ENCODE measurements at places on chromosomes 6 and 20.

DNA sequence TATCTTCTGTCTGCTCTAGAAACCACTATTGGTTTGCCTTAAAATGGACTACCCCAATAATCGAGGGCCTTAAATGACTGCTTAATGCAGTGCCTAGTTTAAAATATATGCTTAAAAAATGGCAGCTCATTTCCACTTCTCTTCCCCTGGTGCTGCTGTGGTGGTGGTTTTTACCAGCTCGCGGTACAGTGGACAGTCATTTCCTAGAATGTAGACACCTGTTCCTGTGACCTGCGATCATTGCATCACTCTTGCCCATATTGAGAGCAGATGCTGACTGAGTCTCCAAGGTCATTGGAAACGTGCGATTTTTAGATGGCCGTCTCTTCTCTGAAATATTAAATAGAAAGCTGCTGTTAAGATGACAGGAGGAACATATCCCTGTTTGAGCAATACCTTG is 164.1 kb downstream of the UTRN start:
- no peak for DNase-seq

DNA sequence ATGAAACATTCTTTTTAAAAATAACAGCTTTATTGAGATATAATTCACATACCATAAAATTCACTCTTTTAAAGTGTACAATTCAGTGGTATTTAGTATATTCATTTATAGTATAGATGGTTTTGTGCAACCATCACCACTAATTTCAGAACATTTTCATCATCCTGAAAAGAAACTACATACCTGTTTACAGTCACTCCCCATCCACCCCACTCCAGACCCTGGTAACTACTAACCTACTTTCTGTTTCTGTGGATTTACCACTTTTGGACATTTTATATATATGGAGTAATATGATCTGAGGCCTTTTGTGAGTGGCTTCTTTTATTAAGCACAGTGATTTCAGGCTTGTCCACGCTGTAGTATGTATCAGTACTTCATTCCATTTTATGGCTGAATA is 2.5 kb upstream of the TMEM217 start:
- DNase-seq: no peak

GRCh38 chr6:56862415-56863175 is 92.3 kb upstream of the BEND6 start:
- DNase-seq: no peak

DNA sequence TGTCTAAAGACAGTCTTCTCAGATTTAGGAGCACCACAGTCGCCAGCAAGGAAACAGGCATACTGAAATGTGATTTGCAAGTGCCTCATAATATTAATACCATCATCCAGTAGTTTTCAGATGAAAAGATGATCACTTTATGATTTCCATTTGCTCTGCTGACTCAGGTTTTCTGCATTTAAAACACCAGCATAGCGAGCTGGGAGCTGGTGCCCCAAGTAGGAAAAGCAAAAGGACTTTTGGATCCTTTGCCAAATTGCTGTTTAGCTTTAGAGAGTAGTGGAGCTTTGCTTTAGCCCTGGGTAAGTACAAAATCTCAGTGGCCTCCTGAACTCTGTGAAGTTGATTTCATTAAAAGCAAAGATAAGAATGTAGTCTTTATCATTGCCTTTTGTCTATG is 78.5 kb downstream of the JAG1 start:
- DNase-seq: no peak

DNA sequence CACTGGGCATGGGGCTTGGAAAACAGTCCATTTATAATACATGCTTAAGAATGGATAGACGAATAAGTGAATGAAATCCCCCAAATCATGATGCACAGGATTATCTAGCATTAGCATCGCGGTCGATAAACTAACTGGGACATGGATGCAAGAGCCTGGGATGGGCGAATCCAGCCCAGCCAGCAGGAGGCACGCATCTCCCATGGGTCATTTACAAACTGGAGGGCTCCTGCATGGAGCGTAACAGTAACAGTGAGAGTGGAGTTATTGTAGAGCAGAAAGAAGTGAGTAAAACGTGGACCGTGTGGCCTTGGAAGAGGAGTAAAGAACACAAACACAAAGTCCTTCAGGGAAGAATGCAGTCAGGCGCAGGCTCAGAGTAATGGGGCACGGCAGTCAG is 136.5 kb downstream of the AGPAT4 start:
- no peak for DNase-seq

- DNase-seq: no peak
Observed at GRCh38 chr6:131688286-131688685, 12.9 kb downstream of the OR2A4 start.

- no peak for DNase-seq
Observed at GRCh38 chr20:50426866-50427718, 83.1 kb upstream of the PTPN1 start.

DNA sequence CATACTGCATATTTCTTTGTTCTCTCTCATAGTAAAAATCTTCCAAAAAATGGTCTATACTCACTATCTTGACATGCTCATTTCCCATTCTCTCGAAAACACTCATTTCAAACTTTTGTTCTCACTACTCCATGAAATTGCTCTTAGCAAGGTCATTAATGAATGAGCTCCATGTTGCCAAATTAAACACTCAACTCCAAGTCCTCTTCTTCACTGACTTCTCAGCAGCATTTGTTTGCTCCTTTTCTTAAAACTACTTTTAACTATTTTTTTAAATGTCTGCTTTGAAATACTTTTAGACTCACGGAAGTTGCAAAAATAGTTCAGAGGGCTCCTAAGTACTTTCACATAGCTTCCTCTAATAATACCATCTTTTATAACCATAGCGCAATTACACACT is 274.0 kb upstream of the PREP start:
- no peak for DNase-seq

DNA sequence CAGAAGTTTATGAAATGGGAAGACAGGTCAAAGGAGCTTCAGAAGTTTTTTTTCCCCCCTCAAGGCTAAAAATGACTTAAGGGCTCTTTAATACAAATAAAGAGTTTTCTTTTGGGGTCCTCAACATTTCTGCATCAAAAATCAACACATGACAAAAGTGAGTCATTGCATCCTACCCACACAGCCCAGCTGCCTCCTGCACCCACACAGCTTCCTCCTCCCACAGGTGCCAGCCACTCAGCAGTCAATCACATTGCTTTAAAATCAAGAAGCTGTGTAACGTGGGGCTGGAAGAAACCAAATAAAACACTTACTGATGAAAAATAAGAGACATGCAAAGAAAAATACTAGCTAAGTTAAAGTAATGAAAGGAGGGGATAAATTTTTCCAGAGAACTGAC is 68.5 kb downstream of the MAP3K5 start:
- no peak for DNase-seq
